ENCODE measurements at places on chromosomes 3 and 15. TPM values are rescaled to one million over a fixed set of nuclear protein-coding genes. Genes with fewer than 3 reads are reported as not detected.

- H3K4me1 ChIP-seq: no peaks in the 10 kb centered on the region
- no peaks in the 10 kb centered on the region for H3K27me3 ChIP-seq
- H3K36me3 ChIP-seq: no peaks in the 10 kb centered on the region
- H3K4me3 ChIP-seq: no peak overlapping the region
These were observed 30.1 kb upstream of the ZNF502 start for GRCh38 chr3:44682182-44682896.

GRCh38 chr3:40229963-40230362 lies 79.5 kb upstream of the EIF1B start:
- no peak for DNase-seq
- H3K27ac ChIP-seq: no peak overlapping the region
- H3K4me3 ChIP-seq: no peak overlapping the region
- H3K27me3 ChIP-seq: no peaks in the 10 kb centered on the region
- no peaks in the 10 kb centered on the region for H3K4me1 ChIP-seq
- H3K36me3 ChIP-seq: no peaks in the 10 kb centered on the region

The ACTRT3 gene
- 0.46 TPM for total RNA-seq

- no peak overlapping the region for H3K4me3 ChIP-seq
- no peaks in the 10 kb centered on the region for H3K27me3 ChIP-seq
- no peak overlapping the region for H3K27ac ChIP-seq
- H3K4me1 ChIP-seq: no peaks in the 10 kb centered on the region
These were observed 49.5 kb downstream of the CYP11A1 start for GRCh38 chr15:74317820-74318375.

The POPDC2 gene
- 8.7 TPM for total RNA-seq

GRCh38 chr3:189168711-189169110 lies 3.1 kb upstream of the TPRG1 start:
- H3K27me3 ChIP-seq: no peaks in the 10 kb centered on the region
- H3K27ac ChIP-seq: no peak overlapping the region
- no peak for DNase-seq

The ATP8B4 gene
- total RNA-seq: 55.7 TPM

GRCh38 chr3:12948371-12948770 lies 107.0 kb upstream of the RPL32 start:
- H3K27ac ChIP-seq: no peak overlapping the region
- H3K36me3 ChIP-seq: no peaks in the 10 kb centered on the region
- H3K4me1 ChIP-seq: peaks cover 3% of the 10 kb centered on the region
- no peak overlapping the region for H3K4me3 ChIP-seq
- DNase-seq: no peak
- H3K27me3 ChIP-seq: no peaks in the 10 kb centered on the region

DNA sequence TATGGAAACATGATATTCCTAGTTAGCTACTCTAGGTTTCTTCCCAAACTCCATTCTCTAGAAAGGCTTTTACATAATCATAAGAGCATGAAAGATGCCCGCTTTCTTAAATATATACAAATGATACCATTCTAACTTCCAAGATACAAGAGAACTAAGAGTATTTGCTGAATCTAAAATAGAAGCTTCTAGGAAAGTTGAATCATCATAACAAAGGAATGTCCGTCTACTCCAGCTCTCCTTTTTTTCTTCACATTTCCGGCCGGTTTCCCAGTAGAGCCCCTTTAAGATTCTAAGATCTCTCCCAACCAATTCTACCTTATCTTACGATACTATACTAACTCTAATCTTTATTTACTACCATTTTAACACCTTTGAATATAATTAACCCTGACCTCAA lies 60.1 kb downstream of the RAD18 start:
- H3K4me3 ChIP-seq: no peak overlapping the region
- no peak overlapping the region for H3K27ac ChIP-seq
- no peaks in the 10 kb centered on the region for H3K27me3 ChIP-seq
- H3K4me1 ChIP-seq: no peaks in the 10 kb centered on the region

DNA sequence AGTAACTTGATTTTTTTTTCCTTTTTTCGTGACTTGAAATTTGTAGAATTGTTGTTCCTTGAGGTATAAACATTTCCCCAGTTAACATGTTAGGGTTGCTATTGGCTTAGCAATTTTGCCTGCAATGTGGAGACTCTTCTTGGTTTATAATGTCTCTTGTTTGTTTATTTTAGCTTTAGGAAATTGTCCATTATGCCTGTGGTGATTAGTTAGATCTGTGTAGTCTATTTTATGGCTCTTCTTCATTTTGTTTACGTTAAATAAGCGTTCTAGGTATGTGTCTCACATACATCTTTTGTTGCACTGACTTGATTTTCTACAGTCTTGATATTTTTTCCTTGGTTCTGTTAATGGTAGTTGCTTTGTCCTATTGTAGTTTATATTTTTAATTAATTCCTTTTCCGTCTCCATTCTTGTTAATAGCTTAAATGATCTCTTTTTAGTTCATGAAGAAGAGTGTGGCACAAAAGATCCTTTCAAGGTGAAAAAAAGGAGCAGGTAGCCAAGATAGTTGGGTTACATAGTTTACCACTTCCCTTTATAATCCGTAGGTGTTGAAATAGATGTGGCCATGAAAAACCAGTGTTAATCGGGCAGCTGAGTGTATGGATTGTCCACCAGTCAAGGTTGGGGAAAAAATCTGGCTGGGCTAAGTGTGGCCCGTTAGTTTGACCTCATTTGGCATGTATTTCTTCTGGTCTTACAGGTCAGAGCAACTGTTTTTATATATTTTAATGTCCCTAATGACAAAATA lies 12.1 kb downstream of the IQGAP1 start:
- no peaks in the 10 kb centered on the region for H3K27me3 ChIP-seq
- no peaks in the 10 kb centered on the region for H3K36me3 ChIP-seq
- H3K4me3 ChIP-seq: no peak overlapping the region
- no peak for DNase-seq
- H3K4me1 ChIP-seq: peaks cover 20% of the 10 kb centered on the region

DNA sequence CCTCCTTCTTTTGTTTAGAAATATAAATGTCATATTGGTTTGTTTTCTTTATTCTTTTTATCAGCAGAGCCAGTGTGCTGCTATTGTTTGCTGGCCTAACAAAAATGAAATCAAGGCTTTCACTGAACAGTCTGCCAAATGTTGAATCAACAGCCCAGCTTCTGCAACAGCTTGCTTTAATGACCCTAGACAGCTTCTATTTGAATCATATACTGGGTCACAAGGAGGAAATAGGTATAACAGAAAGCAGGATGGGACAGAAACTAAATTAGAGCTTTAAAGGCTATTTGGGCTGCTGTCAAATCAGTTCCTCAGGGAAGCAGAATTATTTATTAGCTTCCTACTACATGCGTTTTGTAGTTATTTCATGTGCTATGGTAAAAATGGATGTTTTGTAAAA lies 12.1 kb upstream of the DNAJC13 start:
- no peak overlapping the region for H3K4me3 ChIP-seq
- no peak for DNase-seq
- H3K27ac ChIP-seq: peak overlapping the region; percentile 15
- H3K4me1 ChIP-seq: no peaks in the 10 kb centered on the region
- no peaks in the 10 kb centered on the region for H3K27me3 ChIP-seq

The ERICH6 gene
- 0.57 TPM for total RNA-seq

DNA sequence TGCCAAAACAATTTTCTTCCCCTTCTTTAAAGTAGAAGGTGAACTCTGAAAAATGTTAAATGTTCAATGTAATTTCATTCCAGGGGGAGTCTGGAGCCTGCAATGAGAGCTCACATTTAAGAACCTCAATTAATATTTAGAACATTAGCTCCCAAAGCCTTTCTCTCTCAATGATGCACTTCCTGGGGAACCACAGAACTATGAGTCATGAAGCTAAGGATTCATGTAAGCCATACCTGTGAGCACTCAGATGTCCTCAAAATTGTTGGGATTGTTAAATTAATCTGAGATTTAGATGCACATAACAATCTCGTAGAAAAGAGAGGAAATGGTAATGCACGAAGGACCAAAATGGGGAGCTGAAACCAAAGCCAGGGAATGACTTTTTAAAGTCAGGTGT lies 244.2 kb upstream of the LRIG1 start:
- DNase-seq: no peak
- no peak overlapping the region for H3K27ac ChIP-seq
- H3K4me3 ChIP-seq: no peak overlapping the region

DNA sequence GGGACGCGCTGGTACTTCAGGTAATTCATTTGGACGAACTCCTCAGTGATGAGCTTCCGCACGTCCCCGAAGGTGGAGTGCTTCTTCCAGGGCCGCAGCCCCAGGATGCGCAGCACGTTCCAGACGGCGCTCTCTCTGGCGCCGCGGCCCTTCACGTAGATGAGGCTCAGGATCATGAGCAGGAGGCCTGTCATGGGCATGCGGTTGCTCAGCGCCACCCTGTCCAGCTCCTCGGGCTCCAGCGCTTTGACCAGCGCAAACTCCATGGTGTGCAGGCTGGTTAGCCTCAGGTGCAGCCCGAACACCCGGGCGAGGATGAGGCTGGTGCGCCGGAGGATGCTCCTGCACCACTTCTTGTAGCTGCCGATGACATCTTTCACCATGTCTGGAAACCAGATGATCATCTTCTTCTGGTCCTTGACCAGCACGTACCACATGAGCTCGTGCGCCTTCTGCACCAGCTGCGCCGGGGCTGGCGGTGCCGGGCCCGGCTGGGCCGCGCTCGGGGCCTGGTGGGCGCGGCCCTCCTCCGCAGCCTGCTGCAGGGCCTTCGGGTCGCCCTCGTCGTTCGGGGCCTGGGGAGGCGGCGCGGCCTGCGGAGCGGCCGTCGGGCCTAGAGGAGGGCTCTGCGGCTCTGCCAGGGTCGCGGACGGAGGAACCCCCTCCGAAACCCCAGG lies 501 bp downstream of the NDN start:
- H3K4me3 ChIP-seq: peak overlapping the region; percentile 45
- no peak for DNase-seq
- H3K27me3 ChIP-seq: no peaks in the 10 kb centered on the region
- H3K36me3 ChIP-seq: no peaks in the 10 kb centered on the region

- peaks cover 5% of the 10 kb centered on the region for H3K4me1 ChIP-seq
- H3K27ac ChIP-seq: no peak within 1 kb of the TSS
- H3K4me3 ChIP-seq: peak within 1 kb of the TSS; percentile 31
- no peak for DNase-seq
- no peaks in the 10 kb centered on the region for H3K36me3 ChIP-seq
These were observed at the start of gene ONECUT1 for GRCh38 chr15:52790169-52790708. ONECUT1 (minus strand) TSS chr15:52790336; CDS start chr15:52789884, 452 bp downstream.

The TTLL13 gene
- total RNA-seq: 0.51 TPM

The EHHADH gene
- total RNA-seq: 4.0 TPM

DNA sequence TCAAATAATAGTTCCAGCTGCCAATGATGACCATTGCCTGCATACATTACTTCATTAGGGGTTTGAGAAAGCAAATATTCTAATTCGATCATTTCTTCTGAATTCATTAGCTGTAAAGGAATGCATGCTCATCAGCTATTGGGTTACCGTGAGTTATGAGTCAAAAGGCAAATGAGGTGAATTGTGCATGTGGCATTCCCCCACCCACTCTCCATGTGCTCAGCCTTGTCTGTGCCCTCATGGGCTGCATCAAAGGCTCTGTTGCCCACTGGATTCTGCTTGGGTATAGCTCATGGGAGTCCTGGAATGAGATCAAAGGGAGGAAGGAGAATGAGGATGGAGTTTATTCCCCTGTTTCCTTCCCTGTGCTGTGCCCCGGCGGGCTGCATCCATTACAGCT lies 99.3 kb upstream of the CHRNA7 start:
- H3K36me3 ChIP-seq: no peaks in the 10 kb centered on the region
- no peak for DNase-seq
- no peak overlapping the region for H3K27ac ChIP-seq

- no peaks in the 10 kb centered on the region for H3K27me3 ChIP-seq
- H3K4me1 ChIP-seq: no peaks in the 10 kb centered on the region
- no peak overlapping the region for H3K27ac ChIP-seq
- no peaks in the 10 kb centered on the region for H3K36me3 ChIP-seq
- H3K4me3 ChIP-seq: no peak overlapping the region
These were observed 82.3 kb upstream of the MFGE8 start for GRCh38 chr15:88995449-88995848.

The TRA2B gene
- total RNA-seq: 132 TPM

- no peaks in the 10 kb centered on the region for H3K36me3 ChIP-seq
- no peak overlapping the region for H3K4me3 ChIP-seq
- no peak overlapping the region for H3K27ac ChIP-seq
These were observed 236.4 kb downstream of the KLF13 start for GRCh38 chr15:31563001-31563400.

The PROS1 gene
- total RNA-seq: 17.7 TPM

GRCh38 chr3:183434992-183435391 lies 6.6 kb upstream of the MCF2L2 start:
- H3K4me1 ChIP-seq: no peaks in the 10 kb centered on the region
- no peaks in the 10 kb centered on the region for H3K27me3 ChIP-seq
- no peak overlapping the region for H3K4me3 ChIP-seq
- no peak for DNase-seq

The CPN2 gene
- 1.3 TPM for total RNA-seq

- H3K27me3 ChIP-seq: no peaks in the 10 kb centered on the region
- no peak overlapping the region for H3K27ac ChIP-seq
- H3K4me3 ChIP-seq: no peak overlapping the region
- DNase-seq: no peak
- H3K36me3 ChIP-seq: no peaks in the 10 kb centered on the region
These were observed 19.2 kb downstream of the CPA3 start for GRCh38 chr3:148884261-148884660.

- H3K36me3 ChIP-seq: no peaks in the 10 kb centered on the region
- H3K4me1 ChIP-seq: no peaks in the 10 kb centered on the region
- no peak for DNase-seq
- H3K27me3 ChIP-seq: no peaks in the 10 kb centered on the region
- H3K27ac ChIP-seq: no peak overlapping the region
- H3K4me3 ChIP-seq: no peak overlapping the region
These were observed 48.2 kb upstream of the ATG7 start for GRCh38 chr3:11224010-11224409.

The MELTF gene
- total RNA-seq: 9.0 TPM

The SEMA5B gene
- 0.09 TPM for total RNA-seq

The DLL4 gene
- 6.5 TPM for total RNA-seq

DNA sequence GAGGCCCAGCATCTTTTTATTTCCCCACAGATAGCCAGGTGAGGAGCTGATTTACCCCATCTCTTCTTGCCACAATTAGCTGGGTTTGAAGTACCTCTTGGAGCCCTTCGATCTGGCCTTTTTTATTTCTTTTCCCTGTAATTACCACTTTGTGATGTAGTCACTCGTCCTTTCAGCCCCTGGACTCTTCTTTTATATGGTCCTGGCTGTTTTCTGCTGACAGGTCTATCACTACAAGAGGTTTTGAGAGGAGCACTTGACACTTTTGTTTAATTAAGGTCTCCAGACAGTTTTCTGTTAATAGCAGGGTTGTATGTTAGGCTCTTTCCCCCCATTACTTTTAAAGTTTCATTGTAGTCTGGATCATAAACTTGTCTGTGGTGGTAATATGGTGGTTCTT lies 11.8 kb downstream of the ATXN7 start:
- H3K27me3 ChIP-seq: no peaks in the 10 kb centered on the region
- DNase-seq: no peak
- no peaks in the 10 kb centered on the region for H3K4me1 ChIP-seq
- no peaks in the 10 kb centered on the region for H3K36me3 ChIP-seq

The C2CD4A gene
- total RNA-seq: 0.28 TPM

The FAM107A gene
- total RNA-seq: 80.2 TPM

The SERPINI2 gene
- 3.1 TPM for total RNA-seq

GRCh38 chr3:15562560-15562959 lies 38.8 kb downstream of the HACL1 start:
- no peaks in the 10 kb centered on the region for H3K27me3 ChIP-seq
- no peak overlapping the region for H3K27ac ChIP-seq
- H3K36me3 ChIP-seq: no peaks in the 10 kb centered on the region
- H3K4me1 ChIP-seq: no peaks in the 10 kb centered on the region
- H3K4me3 ChIP-seq: no peak overlapping the region

All from prostate gland (tissue), 2 donors.